ENCODE measurements at places on chromosomes 1 and 21.

DNA sequence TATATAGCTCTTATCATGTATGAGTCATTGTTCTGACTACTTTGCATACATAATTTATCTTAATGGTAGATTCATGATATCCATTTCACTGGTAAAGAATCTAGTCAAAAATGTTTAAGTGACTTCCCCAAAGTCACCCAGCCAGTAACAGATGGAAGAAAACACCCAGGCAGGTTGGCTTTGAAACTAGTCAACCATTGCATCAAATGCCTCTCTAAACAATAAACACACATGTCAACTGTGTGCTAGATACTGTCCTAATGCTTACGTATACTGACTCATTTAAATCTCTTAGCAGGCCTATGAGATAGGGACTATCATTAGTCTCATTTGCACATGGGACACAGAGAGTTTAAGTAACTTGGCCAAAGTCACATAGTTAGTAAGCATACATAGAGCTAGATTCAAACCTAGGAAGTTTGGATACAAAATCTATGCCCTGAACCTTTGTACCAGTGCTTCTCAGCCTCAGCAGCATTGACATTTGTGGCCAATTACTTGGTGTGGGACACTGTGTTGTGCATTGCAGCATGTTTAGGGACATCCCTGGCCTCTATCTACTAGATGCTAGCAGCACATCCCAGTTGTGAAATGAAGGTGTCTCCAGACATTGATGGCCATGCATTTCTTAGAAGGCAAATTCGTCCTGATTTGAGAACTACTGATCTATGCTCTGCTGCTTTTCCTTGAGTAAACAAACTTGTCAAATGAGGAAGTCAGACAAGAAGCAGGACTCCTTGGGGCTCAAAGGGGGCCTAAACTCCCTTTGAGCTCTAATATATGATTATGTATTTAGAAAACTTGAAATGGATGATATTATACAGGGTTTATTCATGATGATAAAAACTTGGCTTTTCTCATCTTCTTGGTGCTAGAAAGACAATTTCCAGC lies 316.3 kb downstream of the KCNH1 start:
- no peak for DNase-seq

GRCh38 chr1:176195547-176195946 lies 11.5 kb downstream of the COP1 start:
- DNase-seq: no peak

- DNase-seq: no peak
These were observed 4.1 kb downstream of the COL6A1 start for GRCh38 chr21:45985471-45986315.

GRCh38 chr1:219374046-219374566 lies 200.4 kb downstream of the LYPLAL1 start:
- no peak for DNase-seq

DNA sequence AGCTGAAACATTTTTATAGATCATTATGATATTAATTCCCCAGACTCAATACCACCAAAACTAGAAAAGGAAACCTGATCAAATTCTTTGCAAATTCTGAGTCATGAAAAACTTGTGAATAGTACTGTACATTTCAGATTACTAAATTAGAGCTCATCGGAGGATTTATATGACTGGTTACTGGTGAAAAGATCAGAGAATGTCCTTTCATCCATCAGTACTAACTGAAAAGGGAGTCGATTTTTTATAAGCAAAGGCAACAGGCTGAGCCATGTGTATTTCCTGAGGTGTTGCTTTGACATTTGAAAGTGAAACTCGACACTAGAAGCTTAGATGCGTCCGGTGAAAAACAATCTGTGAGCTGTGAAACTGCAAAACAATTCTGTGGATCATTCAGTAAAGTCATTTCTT lies 155.7 kb downstream of the TNFSF18 start:
- no peak for DNase-seq

DNA sequence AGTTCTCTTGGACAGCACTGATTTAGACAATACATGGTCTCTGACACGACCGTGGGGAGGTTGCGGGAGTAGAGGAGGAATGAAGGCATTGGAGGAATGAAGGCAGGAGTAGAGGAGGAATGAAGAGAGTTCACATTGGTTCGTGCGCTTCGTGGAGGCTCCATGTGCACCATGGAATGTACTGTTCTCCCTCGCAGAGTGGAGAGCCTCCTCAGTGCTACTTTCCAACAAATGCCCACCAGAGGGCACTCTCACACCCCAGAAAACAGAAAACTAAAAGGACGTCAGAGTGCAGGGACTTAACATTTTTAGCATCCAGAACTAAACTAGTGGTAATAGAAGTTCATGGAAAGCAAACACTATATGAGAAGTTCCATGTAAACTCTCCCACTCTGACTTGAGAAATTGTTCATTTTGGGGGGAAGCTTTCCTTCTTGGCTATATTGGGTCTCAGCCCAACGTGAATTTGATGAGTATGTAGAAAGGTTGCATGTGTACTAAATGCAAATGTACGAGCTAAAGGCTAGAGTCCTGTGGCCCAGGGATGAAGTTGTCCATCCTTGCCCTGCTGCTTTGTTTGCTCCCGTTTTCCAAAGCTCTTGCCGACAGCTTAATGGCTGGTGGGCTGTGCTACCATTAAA lies 211.6 kb downstream of the LMX1A start:
- DNase-seq: no peak
